ENCODE measurements at places on chromosomes 3 and 15.

- H3K4me3 ChIP-seq = no peak overlapping the region
- H3K27me3 ChIP-seq = no peaks in the 10 kb centered on the region
- no peaks in the 10 kb centered on the region for H3K4me1 ChIP-seq
- no peak for DNase-seq
- H3K27ac ChIP-seq = no peak overlapping the region
Measured at GRCh38 chr3:171260899-171261298, 199.3 kb downstream of the TNIK start.

DNA sequence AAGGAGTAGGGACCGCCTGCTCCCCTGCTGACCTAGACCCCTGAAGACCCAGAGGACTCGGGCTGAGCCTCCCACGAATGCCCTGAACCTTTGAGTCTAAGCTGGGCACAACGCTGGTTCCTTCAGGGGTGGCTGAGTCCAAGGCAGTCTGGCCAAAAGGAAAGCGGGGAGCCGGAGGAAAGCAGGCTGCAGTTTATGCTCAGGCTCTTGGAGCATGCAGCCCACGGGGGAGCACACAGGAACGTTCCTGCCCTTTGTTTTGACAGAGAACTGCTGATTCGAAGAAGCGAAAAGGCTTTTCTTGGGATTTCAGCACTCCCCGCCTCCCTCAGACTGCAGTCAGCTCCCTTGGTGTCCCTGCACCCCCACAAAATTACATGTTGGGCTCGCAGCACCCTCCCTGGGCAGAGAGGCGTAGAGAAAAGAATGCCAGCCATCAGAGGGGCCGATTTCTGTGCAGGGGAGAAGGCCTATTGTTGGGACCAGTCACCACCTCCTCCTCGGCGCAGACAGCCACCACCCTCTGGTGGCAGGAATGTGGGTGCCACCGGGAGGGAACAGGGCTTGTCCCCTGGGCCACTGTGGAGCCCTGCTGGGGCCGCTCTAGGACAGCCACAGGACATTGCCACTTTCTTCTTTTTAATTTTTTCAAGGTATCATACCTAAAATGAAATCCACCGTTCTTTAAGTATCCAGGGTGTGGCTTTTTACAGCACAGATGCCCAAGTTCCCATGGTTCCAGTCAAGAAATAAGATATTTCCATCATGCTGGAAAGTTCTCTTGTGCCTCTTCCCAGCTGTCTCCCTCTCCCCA, 72.2 kb downstream of the SMAD6 start:
- no peaks in the 10 kb centered on the region for H3K36me3 ChIP-seq
- peak overlapping the region; percentile 62 for H3K27ac ChIP-seq
- no peaks in the 10 kb centered on the region for H3K27me3 ChIP-seq
- peak; percentile 95 for DNase-seq
- peaks cover 31% of the 10 kb centered on the region for H3K4me1 ChIP-seq

- no peaks in the 10 kb centered on the region for H3K4me1 ChIP-seq
- H3K27me3 ChIP-seq = no peaks in the 10 kb centered on the region
- no peak for DNase-seq
Measured at GRCh38 chr3:68088216-68088615, 433.8 kb upstream of the SUCLG2 start.

- no peak overlapping the region for H3K27ac ChIP-seq
- no peak for DNase-seq
- H3K27me3 ChIP-seq = no peaks in the 10 kb centered on the region
- no peaks in the 10 kb centered on the region for H3K4me1 ChIP-seq
Measured at GRCh38 chr15:43808960-43809678, 8.7 kb downstream of the HYPK start.

GRCh38 chr3:127224118-127224517, 31.2 kb downstream of the PRR23E start:
- no peaks in the 10 kb centered on the region for H3K27me3 ChIP-seq
- no peak overlapping the region for H3K27ac ChIP-seq
- DNase-seq = no peak

DNA sequence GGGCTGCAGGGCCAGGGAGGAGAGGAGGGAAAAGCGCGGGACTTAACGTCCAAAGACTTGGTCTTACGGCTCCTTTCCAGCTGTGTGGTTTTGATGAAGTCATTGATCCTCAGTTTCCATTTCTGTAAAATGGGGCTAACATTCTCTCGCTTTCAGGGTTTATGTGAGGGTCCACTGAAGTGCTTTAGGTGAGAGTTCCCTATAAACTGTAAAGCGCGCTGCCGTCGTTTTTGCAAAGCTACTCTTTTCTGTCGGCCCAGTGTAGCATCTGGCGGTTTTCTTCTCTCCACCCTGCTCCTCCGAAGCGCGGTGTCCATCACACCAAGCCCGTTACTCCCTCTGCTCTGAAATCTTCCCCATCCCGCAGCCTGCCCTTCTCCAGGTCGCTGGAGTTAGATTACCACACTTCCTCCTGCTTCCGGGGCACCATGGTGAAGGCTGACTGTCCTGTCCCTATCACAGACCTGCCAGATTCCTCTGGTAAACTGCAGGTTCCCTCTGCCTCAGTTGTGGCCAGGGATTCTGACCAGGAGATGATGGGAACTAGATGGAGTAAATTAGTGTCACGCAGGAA, 702 bp upstream of the DNAJC17 start:
- H3K4me3 ChIP-seq = peak overlapping the region; percentile 98
- H3K27me3 ChIP-seq = no peaks in the 10 kb centered on the region
- DNase-seq = peak; percentile 31
- H3K27ac ChIP-seq = peak overlapping the region; percentile 68
- H3K4me1 ChIP-seq = 0 out of 2 replicates have a peak, but pooled peaks cover 4% of the 10 kb centered on the region
- peaks cover 27% of the 10 kb centered on the region for H3K36me3 ChIP-seq

- H3K4me1 ChIP-seq = no peaks in the 10 kb centered on the region
- no peaks in the 10 kb centered on the region for H3K27me3 ChIP-seq
- H3K4me3 ChIP-seq = no peak overlapping the region
- no peak for DNase-seq
Measured at GRCh38 chr15:94441760-94442159, 210.4 kb downstream of the MCTP2 start.

Measured in SK-N-SH (cell line).